ENCODE measurements at places on chromosomes 6 and 20.

GRCh38 chr20:4726710-4727397, 5.1 kb downstream of the PRND start:
- no peak for DNase-seq

DNA sequence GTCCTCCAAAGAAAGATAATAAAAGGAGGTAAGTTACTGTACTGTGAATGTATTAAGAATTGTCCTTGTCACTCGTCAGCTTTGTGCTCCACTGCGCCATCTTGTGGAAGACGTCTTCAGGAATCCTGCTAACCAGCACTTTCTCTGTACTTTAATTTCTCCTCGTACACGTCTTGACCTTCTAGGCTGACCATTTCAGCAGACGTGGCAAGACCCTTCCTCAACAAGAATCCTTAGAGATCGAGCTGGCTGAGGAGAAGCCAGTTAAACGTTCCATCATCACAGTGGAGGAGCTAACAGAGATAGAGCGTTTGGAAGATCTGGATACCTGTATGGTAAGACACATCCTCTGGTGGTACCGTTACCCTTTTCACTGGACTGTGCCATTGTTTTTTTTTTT, 95.5 kb upstream of the SCGN start:
- DNase-seq, result peak; percentile 67

DNA sequence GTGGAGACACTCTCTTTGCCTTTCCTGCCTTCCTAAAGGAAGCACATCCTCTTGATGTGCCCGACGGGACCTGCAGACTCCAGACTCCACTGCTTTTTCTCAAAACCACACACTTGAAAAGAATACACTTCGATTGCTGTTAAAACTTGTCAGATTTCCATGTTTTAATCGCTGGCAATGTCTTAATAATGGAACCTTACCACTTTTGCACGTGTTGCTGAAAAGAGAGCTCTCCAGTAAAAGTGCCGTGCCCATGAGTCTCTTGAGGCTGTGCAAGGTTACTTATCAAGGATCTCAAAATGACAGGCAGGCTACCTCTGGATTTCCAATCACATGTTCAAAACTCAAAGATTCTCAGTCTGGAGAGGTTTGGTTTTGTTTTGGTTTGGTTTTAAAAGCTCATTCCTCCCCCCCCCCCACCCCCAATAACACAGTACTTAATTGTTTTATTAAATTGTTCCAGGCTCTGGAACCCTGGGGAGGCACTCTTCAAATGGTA, 12.0 kb upstream of the TFAP2A start:
- DNase-seq, result no peak

DNA sequence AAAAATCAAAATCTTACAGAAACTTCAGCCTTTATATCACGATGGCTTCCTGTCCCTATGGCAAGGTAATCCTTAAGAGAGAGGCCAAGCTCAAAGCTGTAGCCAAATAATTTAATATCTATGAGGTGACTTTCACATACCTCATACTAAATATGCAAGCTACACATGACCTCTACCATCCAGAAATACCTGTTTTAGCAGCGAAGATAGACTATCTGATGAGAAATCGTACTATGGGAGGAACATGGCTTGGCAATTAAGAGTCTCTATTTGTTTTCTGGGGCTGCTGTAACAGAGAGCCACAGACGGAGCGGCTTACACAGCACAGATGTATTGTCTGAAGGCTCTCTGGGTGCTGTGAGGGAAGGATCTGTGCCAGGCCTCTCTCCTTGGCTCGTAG, 31.0 kb upstream of the SALL4 start:
- DNase-seq, result no peak

- no peak for DNase-seq
Observed at GRCh38 chr20:20887593-20888265, 175.3 kb upstream of the RALGAPA2 start.

- no peak for DNase-seq
Observed at GRCh38 chr6:121335087-121336008, 1.1 kb upstream of the TBC1D32 start.

All from stimulated activated CD8-positive, alpha-beta memory T cell treated with anti-CD3 and anti-CD28 coated beads, Interleukin-7, amount 100 ng/mL, for 1 hour (primary cell).